ENCODE measurements at places on chromosomes 12 and 14.

DNA sequence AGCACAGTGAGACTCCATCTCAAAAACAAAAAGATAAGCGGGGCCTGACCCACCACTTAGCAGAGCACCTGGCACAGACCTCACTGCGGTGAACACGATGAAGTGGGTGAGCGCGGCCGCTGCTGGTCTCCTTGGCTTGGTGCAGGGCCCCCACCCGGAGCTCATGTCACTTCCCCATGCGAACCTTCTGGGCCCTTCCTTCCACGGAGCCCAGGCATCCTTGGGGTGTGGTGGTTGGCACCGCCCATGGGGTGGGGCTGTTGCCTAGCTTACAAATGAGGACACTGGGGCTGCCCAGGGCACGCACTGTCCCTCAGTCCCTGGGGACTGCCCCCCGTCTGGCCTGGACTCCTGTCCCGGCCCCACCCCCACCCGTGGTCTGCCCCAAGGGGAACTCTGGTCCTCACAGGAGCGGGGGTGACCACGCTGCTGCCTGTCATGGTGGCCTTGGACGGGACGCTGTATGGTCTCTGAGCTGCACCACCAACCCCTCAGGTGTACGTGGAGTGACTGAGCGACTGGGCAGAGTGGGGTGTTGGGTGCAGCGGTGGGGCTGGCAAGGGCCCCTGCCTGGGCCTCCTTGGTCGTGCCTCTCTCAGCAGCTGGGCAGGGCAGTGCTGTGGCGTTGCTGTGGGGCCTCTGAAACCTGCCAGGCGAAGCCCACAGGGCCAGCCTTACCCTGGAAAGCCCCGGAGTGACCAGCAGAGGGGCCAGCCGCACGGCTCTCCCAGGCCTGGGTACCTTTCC lies 15.3 kb downstream of the FBRSL1 start:
- no peak for DNase-seq

GRCh38 chr12:69154585-69155363 lies 84.6 kb upstream of the CPSF6 start:
- DNase-seq: no peak

- DNase-seq: no peak
Observed at GRCh38 chr12:63930971-63931370, 86.5 kb downstream of the SRGAP1 start.

DNA sequence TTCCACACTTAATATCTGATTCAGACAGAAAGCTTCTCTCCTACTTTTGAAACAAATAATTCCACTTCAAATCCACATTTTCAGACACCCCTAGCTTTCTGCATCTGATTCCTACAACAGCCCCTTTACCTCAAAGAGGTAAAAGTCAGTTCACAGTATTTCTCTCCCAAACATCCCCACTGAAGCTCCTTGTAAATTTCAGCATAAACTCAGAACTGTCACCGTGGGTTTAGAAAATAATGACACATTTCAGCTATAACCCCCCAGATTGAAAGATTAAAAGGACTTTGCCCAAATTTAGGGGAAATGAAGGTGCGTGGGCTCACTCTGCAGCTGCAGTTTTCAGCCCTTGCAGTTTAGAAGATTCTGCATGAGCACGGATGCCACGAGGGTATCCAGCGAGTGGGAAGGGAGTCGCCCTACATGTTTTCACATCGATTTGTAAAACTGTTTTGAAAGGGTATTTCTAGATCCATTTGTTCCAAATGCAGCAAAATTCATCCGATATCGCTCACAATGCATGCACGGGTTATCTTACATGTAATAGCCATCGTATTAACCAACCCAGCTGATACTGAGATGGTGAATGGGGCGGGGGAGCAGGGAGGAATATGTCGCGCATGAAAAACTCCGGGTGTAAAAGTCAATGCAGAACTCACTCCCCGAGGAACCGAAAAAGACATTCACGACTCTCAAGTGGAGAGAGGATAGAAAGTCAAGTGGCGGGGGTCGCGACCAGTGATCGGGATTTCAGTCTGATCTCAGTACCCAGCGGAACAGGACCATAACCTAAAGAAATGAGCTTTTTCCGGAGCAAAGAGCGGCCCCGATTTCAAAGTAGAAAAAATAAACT lies 5.0 kb upstream of the CCND2 start:
- no peak for DNase-seq

GRCh38 chr12:108542320-108542719 lies 18.7 kb downstream of the SART3 start:
- DNase-seq: no peak

DNA sequence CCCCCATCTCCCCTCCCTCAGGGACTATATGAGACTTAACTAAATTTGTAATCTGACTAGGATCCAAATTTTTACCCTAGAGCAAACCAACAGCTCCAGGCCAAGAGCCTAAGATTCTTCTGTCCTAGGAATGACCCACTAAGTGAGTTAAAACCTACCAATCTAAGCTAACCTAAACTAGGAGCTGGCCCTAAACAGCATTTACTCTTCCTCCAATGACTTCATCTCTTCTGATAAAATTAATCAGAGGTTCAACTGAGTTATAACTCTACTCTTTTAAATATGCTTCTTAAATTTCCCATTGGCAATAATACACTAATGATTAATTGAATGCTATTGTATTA lies 39.9 kb upstream of the TMPO start:
- no peak for DNase-seq

- no peak for DNase-seq
Observed at GRCh38 chr12:131012279-131013069, 58.8 kb downstream of the ADGRD1 start.

GRCh38 chr12:121595520-121595919 lies 14.7 kb upstream of the KDM2B start:
- no peak for DNase-seq

- no peak for DNase-seq
Observed at GRCh38 chr14:61555056-61555838, 140.1 kb upstream of the HIF1A start.

DNA sequence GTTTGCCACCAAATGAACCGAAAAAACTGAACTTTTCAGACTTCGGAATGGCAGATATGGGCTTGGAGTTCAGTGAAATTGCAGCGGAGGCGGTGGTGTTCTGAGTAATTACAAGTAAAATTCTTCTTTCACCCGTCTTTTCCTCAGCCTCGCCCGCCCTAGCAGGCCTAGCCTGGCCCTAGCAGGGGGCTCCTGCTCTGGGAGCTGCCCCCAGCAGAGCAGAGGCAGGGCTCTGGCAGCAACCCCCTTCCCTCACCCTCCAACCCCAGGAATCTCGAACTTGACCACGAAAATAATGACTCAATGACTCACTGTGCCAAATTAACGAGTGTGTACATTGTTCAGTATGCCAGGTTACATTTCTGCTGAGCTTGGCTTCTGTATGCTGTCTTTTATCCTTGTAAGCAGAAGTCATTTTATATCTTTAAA lies 1.1 kb downstream of the PAPLN start:
- no peak for DNase-seq

DNA sequence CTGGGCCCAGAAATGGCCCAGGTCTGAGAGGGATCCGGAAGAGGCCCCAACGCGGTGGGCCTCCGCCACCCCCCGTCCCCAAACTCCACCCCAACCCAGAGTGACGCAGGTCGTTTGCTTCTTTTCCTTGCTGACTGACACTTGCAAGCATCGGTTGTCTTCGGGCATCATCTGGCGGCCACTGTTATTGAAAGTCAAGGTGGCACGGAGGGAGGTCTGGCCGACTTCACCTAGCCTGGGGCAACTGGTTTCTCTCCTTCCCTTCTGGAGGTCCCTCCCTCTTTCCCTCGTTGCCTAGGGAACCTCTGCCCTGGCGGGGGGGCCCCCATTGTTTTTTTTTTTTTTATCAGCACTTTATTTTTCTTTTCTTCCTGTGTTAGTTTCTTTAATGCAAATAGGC lies 241.8 kb downstream of the ALG10 start:
- no peak for DNase-seq

DNA sequence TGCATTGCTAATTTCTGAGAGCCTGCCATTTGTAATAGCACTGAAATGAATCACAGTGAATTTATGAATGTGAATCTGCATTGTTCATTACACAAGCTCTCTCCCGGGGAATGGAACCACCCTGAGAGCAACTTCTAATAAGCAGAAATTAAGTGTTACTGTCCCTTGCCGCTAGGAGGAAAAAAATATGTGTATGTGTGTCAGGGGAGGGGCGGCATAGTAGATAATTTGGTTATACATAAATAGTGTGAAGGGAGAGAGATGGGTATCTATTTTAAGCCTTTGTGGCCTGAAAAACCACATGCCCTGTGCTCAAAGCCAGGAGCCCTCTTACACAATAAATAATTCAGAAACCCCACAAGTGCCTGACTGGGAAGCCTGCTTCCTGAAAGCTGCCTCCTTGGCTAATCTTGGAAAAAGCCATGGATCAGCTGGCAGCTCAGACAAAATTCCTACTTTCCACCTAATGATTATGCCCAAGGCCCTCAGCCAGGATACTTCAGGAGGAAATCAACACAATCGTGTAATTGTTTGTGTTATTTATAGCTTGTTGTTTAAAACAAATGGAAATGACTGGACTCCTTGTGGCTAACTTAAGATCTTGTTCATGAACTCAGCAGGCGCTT lies 366.2 kb upstream of the KITLG start:
- DNase-seq: no peak

Data from iPS DF 6.9 (cell line).